ENCODE measurements at places on chromosomes 4 and X. TPM values are rescaled to one million over a fixed set of nuclear protein-coding genes. Genes with fewer than 3 reads are reported as not detected.

MAGEB17 gene
- not detected for total RNA-seq

TTC29 gene
- not detected for total RNA-seq

TMPRSS11D gene
- total RNA-seq: not detected

EPGN gene
- total RNA-seq: 0.26 TPM

CTAG1B gene
- not detected for total RNA-seq

DKK2 gene
- under 0.01 TPM for total RNA-seq

ZNF718 gene
- total RNA-seq: 4.8 TPM

FGFR3 gene
- total RNA-seq: 0.33 TPM

TMEM150C gene
- 1.2 TPM for total RNA-seq

PNMA6F gene
- not detected for total RNA-seq

PABPC1L2B gene
- total RNA-seq: not detected

WDR19 gene
- 34.8 TPM for total RNA-seq

GIMD1 gene
- total RNA-seq: not detected

ZFYVE28 gene
- 8.2 TPM for total RNA-seq

BLTP1 gene
- total RNA-seq: 130 TPM

IQSEC2 gene
- 9.9 TPM for total RNA-seq

NLGN3 gene
- total RNA-seq: 0.83 TPM

NPNT gene
- total RNA-seq: 20.3 TPM

TMSB15C gene
- 2.6 TPM for total RNA-seq
